ENCODE measurements at places on chromosomes 16 and 17.

- peaks cover 14% of the 10 kb centered on the region for H3K36me3 ChIP-seq
- H3K4me3 ChIP-seq, result peak overlapping the region; percentile 71
- peaks cover 6% of the 10 kb centered on the region for H3K27me3 ChIP-seq
- peaks cover 69% of the 10 kb centered on the region for H3K4me1 ChIP-seq
- peak overlapping the region; percentile 97 for H3K27ac ChIP-seq
Observed at GRCh38 chr17:42517516-42517915, 18.5 kb upstream of the NAGLU start.

GRCh38 chr17:78722246-78722761 is 59.8 kb downstream of the CYTH1 start:
- peaks cover 47% of the 10 kb centered on the region for H3K4me1 ChIP-seq
- H3K27ac ChIP-seq, result no peak overlapping the region
- H3K27me3 ChIP-seq, result peaks cover 5% of the 10 kb centered on the region
- no peak for DNase-seq
- no peaks in the 10 kb centered on the region for H3K36me3 ChIP-seq

DNA sequence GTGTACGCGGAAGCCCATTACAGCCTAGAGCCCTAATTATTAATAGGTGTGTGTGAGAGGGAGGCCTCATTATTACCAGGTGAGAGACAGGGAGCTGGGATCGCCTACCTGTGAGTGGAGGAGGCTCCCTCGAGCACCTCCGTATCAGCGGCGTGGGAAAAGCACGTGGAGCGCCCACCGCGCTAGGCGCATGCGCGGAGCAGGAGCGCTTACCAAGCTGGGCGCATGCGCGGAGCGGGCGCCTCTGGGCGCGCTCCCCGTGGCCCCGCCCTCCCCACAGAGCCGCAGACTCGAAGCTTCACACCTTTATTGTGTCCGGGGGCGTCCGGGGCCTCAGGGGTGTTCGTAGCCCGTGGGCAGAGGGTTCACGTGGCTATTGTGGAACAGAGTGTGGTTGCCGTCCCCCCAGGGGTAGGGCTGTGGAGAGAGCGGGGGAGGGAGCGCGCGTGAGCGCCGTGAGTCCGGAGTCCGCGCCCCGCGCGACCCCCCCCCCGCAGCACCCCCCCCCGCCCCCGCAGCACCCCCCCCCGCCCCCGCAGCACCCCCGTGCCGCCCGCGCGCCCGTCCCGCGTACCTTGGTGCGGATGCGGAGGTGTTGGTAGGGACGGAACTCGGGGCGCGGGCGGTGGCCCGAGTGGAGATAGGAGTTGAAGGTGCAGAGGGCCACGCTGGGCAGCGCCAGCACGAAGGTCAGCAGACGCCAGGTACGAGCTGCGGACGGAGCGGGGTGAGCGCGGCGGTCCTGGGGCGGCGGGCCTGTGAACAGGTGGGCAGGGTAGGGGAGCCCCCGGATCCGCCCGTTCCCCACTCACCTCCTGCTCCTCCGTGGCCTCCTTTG is 500 bp downstream of the COX6A2 start:
- no peaks in the 10 kb centered on the region for H3K36me3 ChIP-seq
- peaks cover 43% of the 10 kb centered on the region for H3K27me3 ChIP-seq
- H3K27ac ChIP-seq, result no peak overlapping the region
- no peak overlapping the region for H3K4me3 ChIP-seq

DNA sequence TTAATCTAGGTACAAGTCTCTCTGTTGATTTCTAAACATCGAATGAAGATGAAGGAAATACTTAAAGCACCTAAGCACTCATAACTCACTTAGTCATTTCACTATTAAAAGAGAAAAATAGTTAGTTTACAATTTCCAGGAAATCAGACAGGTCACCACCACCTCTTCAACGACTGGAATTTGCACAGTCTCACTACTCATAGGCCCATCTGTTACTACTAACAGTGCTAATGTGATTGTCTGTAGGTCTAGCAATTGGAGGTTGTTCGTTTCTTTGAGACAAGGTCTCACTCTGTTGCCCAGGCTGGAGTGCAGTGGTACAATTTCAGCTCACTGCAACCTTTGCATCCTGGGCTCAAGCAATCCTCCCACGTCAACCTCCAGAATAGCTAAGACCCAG is 444.6 kb downstream of the MAF start:
- no peak for DNase-seq
- no peaks in the 10 kb centered on the region for H3K36me3 ChIP-seq
- no peaks in the 10 kb centered on the region for H3K4me1 ChIP-seq
- H3K27ac ChIP-seq, result no peak overlapping the region

DNA sequence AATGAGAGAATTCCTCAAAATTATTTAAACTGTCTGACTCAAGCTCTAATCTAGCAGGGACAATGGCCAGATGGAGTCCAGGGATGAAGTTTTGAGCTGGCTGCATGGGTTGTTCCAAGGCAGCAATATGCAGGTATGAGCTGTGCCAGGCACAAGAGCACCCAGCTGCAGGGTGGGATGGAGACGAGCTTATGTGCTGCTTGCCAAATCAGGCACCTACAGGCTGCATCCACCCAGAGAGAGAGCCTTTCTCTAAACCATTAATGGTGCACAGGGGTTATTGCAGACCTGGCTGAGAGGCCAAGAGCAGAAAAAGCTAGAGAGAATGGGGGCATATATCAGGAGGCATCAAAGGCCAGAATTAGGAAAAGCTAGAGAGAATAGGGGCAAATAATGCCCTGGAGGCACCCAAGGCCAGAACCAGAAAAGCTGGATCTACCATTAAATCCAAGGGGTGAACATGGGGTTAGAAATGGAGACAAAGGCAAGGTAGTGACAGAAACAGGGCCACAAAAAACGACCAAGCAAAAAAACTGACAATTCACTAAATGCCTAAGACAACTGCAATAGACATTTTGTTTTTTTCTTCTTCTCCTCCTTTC is 11.0 kb downstream of the KRT33A start:
- peaks cover 18% of the 10 kb centered on the region for H3K36me3 ChIP-seq
- no peak overlapping the region for H3K27ac ChIP-seq
- peaks cover 22% of the 10 kb centered on the region for H3K4me1 ChIP-seq
- H3K27me3 ChIP-seq, result peaks cover 5% of the 10 kb centered on the region
- DNase-seq, result no peak
- no peak overlapping the region for H3K4me3 ChIP-seq

DNA sequence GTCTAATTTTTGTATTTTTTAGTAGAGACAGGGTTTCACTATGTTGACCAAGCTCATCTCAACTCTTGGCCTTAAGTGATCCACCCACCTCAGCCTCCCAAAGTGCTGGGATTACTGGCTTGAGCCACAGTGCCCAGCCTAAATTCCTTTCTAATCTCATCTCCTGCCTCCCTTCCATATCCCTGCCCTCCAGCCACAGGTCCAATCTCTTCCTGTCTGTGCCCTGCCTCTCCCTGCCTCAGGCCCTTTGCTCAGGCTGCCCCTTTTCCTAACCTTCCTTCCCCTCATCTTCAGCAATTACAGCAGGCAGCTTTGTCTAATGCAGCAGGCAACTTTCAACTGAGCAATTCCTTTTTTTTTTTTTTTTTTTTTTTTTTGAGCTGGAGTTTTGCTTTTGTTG is 46.8 kb downstream of the CFAP20 start:
- peaks cover 16% of the 10 kb centered on the region for H3K27me3 ChIP-seq
- no peaks in the 10 kb centered on the region for H3K36me3 ChIP-seq
- no peak overlapping the region for H3K27ac ChIP-seq
- DNase-seq, result no peak
- H3K4me3 ChIP-seq, result no peak overlapping the region

DNA sequence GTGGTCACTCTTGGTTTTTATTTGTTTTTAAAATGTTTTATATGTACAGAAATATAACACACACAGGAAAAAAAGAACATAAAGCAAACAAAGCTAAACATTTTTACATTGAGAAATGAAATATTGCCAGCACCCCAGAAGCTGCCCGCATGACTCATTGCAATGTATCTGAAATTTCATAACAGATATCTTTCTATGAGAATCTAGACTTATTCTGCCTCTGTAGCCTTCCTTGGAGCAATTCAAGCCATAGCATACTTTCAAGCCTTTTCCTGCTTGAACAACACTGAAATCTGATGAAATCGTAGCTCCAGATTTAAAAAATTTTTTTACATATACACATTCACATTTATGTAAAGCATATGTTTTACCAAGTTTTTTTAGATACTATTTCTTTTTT is 86.9 kb downstream of the RBBP6 start:
- peaks cover 5% of the 10 kb centered on the region for H3K4me1 ChIP-seq
- no peak overlapping the region for H3K27ac ChIP-seq
- no peak for DNase-seq
- no peak overlapping the region for H3K4me3 ChIP-seq
- H3K27me3 ChIP-seq, result no peaks in the 10 kb centered on the region
- no peaks in the 10 kb centered on the region for H3K36me3 ChIP-seq

GRCh38 chr16:30407804-30408534 is 563 bp downstream of the ZNF771 start:
- DNase-seq, result peak; percentile 41
- peak overlapping the region; percentile 83 for H3K27ac ChIP-seq
- H3K27me3 ChIP-seq, result peaks cover 1% of the 10 kb centered on the region
- H3K4me3 ChIP-seq, result peak overlapping the region; percentile 91

DNA sequence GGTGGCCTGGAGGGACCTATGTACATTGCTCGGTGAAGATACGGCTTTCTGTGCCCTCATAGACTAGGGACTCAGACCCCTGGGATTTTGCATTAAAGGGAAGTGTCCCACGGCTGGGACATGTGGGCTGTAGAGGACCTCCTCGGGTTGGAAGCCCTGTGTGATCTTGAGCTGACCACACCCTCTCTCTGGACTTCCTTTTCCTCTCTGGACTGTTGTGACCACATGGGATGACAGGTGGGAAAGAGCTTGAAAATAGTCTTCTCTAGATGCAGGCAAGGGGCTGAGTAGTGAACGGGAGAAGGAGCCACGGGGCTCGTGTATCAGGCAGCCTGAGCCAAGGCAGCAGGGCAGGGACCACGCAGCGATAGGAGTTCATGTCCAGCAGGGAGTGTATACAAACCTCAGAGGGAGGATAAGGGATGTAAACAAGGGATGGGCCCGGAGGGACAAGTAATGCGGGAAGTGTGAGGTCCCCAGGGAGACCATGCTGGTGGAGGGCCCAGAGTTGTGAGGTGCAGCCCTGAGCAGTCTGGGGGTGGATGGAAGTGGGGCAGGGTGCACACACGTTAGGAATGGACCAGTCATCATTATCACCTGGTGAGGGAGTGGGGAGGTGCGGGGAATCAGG is 4.5 kb upstream of the SLC4A1 start:
- H3K27me3 ChIP-seq, result peaks cover 43% of the 10 kb centered on the region
- H3K36me3 ChIP-seq, result no peaks in the 10 kb centered on the region
- H3K4me3 ChIP-seq, result no peak overlapping the region
- DNase-seq, result no peak

- no peaks in the 10 kb centered on the region for H3K27me3 ChIP-seq
- peaks cover under 1% of the 10 kb centered on the region for H3K4me1 ChIP-seq
- DNase-seq, result no peak
- H3K27ac ChIP-seq, result no peak overlapping the region
Observed at GRCh38 chr16:59859676-59860402, 1125.7 kb upstream of the GOT2 start.

GRCh38 chr17:27898096-27898495 is 4.9 kb upstream of the LYRM9 start:
- H3K36me3 ChIP-seq, result no peaks in the 10 kb centered on the region
- no peak for DNase-seq
- no peak overlapping the region for H3K27ac ChIP-seq

- H3K4me3 ChIP-seq, result no peak overlapping the region
- DNase-seq, result no peak
- H3K36me3 ChIP-seq, result no peaks in the 10 kb centered on the region
- peaks cover 33% of the 10 kb centered on the region for H3K27me3 ChIP-seq
Observed at GRCh38 chr17:76812263-76812662, 55.9 kb upstream of the MGAT5B start.

- DNase-seq, result no peak
- H3K36me3 ChIP-seq, result peaks cover 20% of the 10 kb centered on the region
- no peak overlapping the region for H3K4me3 ChIP-seq
- H3K27me3 ChIP-seq, result no peaks in the 10 kb centered on the region
- H3K4me1 ChIP-seq, result peaks cover 22% of the 10 kb centered on the region
Observed at GRCh38 chr17:15436473-15437302, 30.7 kb downstream of the CDRT4 start.

GRCh38 chr16:67579686-67580085 is 17.4 kb downstream of the CTCF start:
- DNase-seq, result no peak
- H3K27me3 ChIP-seq, result no peaks in the 10 kb centered on the region
- no peak overlapping the region for H3K27ac ChIP-seq
- H3K4me1 ChIP-seq, result no peaks in the 10 kb centered on the region
- H3K36me3 ChIP-seq, result peaks cover 15% of the 10 kb centered on the region

Measured in HFFc6 (cell line).